Tibial nerve (tissue), 4 donors: ENCODE measurements at places on chromosomes 7 and 10. TPM values are rescaled to one million over a fixed set of nuclear protein-coding genes. Genes with fewer than 3 reads are reported as not detected.

GRCh38 chr7:66227808-66228207 is 22.7 kb downstream of the TPST1 start:
- no peak for DNase-seq

DNA sequence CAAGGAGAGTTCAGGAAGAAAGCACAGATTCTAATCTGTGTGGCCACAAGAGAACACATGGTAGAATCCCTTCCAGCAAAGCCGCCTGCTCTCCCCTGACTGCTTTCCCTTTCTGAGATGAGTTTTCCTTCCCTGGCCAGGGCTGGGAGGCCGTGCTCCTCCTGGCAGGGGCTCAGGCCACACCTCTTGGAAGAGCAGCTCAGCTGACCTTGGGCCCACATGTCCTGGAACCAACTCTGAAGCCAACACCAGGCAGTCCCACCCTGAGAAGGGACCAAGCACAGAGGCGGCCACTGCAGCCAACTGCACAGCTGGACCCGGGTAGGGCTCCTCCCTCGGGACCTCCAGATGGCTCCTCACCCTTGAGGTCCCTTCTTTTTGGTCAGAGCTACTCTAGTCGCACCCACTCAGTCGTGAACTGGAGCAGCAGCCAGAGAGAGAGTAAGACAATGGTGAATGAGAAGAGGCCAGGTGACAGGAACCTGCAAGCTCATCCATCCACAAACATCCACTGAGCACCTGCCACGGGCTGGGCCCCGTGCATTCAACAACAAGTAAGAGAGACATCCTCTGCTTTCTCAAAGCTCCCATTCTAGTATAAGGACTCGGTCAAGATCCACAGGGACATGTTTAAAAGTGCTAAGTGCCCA is 40.3 kb downstream of the FAM53B start:
- peak; percentile 68 for DNase-seq

- DNase-seq: no peak
Observed at GRCh38 chr7:129676017-129676897, 64.7 kb downstream of the NRF1 start.

DNA sequence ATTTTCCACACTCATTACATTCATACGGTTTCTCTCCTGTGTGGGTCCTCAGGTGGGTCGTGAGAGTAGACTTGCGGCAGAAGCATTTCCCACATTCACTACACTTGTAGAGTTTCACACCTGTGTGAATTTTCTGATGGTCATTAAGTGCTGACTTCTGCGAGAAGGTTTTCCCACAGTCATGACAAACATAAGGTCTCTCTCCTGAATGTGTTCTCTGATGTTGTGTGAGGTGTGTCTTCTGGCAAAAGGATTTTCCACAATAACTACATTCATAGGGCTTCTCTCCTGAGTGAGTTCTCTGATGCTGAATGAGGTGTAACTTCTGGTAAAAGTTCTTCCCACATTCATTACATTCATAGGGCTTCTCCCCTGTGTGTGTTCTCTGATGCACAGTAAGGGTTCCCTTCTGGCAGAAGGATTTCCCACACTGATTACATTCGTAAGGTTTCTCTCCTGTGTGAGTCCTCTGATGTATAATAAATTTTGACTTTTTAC is 15.1 kb downstream of the ZNF12 start:
- no peak for DNase-seq

- DNase-seq: no peak
Observed at GRCh38 chr7:90621747-90622140, 25.6 kb downstream of the CDK14 start.

GPER1 gene
- 12.4 TPM for total RNA-seq
